ENCODE measurements at places on chromosomes 13 and 19.

- no peak for DNase-seq
Observed at GRCh38 chr13:67156723-67157060, 73.4 kb downstream of the PCDH9 start.

GRCh38 chr19:7926021-7926726, at the start of gene CTXN1:
Gene CTXN1, minus strand, starts transcription at chr19:7926135. Its CDS starts 597 bp downstream, at chr19:7925538.
- no peak for DNase-seq

GRCh38 chr13:77016888-77017623, 9.9 kb downstream of the FBXL3 start:
- DNase-seq, result no peak

DNA sequence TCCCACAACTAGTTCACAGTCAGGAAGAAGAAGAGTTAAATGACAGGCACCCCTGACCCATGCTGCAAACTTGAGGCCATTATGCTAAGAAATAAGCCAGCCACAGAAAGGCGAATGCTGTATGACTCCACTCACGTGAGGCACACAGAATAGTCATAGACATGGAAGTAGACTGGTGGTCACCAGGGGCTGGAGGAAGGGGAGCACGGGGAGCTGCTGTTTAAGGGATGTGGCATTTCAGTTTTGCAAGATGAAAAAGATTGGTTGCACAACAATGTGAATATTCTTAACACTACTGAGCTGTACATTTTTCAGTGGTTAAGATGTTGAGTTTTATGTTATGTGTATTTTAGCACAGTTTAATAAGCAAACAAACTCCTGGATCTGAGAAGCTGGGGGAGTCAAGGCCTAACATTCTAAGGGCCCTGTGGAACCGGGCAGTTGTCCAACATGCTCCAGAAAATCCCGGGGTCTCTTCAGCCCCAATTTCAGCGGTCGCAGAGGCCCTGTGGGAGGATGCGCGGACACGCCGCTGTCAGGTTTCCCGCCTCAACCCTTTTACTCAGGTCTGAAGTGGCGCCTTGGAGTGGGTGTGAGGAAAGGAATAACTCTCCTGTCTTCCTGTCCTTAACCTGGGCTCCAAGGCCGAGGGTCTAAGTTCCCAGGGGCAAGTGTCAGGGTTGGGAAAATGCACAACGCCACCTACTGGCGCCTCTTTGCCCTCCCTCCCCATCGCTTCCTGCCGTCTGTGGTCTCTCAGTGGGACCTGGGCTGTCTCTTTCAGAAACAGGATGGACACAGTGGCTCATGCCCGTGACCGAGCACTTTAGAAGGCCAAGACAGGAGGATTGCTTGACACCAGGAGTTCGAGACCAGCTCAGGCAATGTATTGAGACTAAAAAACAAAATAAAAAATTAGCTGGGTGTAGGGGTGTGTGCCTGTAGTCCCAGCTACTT, 4.4 kb upstream of the TMEM272 start:
- DNase-seq, result no peak

DNA sequence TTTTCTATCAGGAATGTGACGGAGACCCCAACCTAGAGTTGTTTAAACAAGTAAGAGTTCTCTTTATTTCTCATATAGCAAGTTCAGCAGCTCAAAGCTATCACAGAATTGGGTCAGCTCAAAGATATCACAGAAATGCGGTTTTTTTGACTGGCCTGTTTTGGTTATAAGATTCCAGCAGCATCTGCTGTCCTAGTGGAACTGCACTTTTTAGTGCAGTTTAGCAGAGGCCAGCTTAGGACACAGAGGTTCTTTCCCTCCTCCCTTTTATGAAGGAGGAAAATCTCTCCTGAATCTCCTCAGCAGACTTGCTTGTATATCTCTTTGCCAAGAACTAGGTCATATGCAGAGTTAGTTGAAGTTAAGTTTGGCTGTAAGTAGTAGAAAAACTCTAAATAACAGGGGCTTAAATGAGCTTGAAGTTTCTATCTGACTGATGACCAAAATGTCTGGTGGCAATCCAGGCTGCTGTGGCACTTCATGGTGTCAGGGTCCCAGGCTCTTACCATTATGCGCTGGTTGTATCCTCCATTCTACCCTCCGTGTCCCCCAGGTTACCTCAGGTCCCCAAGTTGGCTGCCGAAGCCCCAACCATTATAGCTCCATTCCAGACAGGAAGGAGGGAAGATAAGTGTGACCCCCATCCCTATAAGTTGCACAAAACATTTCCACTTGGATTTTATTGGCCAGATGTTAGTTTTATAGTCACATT, 6.6 kb downstream of the PPP2R1A start:
- no peak for DNase-seq

- no peak for DNase-seq
Observed at GRCh38 chr13:59425211-59425741, 738.5 kb downstream of the DIAPH3 start.
